ENCODE measurements at places on chromosomes 4 and X.

GRCh38 chrX:137363559-137363958 lies 202.4 kb upstream of the ZIC3 start:
- no peak for DNase-seq

DNA sequence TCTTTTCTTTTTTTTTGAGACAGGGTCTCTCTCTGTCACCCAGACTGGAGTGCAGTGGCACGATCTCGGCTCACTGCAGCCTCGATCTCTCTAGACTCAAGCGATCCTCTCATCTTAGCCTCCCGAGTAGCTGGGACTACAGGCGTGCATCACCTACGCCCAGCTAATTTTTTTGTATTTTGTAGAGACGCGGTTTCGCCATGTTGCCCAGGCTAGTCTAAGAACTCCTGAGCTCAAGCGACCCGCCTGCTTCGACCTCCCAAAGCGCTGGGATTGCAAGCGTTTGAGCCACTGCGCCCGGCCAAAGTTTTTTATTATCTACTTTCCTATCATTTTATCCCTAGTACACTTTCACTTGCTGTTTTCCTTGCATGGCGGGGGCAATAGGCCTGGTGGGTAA lies 1.4 kb downstream of the UBA6 start:
- DNase-seq, result no peak

DNA sequence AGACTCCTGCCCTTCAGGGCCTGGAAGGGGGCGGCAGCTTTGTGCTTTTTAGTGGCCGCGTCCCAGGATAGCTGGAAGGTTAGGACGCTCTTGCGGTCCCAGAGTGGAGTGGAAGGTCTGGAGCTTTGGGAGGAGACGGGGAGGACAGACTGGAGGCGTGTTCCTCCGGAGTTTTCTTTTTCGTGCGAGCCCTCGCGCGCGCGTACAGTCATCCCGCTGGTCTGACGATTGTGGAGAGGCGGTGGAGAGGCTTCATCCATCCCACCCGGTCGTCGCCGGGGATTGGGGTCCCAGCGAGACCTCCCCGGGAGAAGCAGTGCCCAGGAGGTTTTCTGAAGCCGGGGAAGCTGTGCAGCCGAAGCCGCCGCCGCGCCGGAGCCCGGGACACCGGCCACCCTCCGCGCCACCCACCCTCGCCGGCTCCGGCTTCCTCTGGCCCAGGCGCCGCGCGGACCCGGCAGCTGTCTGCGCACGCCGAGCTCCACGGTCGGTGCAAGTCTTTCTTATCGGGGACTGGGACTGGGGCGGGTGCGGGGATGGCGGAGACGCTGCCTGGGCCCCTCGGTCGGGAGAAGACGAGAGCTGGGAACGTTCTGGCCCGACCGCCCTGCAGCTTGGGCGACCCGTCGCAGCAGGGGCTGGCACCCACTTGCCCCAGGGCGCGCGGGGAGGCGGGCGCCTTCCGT lies at the start of gene EDNRA:
TSS of gene EDNRA (plus strand) at position 207 of the 686 bp plus-strand sequence. CDS start 4,585 bp downstream, outside the sequence.
- DNase-seq, result peak; percentile 48

GRCh38 chr4:99518601-99519295 lies 7.9 kb downstream of the C4orf17 start:
- DNase-seq, result no peak

DNA sequence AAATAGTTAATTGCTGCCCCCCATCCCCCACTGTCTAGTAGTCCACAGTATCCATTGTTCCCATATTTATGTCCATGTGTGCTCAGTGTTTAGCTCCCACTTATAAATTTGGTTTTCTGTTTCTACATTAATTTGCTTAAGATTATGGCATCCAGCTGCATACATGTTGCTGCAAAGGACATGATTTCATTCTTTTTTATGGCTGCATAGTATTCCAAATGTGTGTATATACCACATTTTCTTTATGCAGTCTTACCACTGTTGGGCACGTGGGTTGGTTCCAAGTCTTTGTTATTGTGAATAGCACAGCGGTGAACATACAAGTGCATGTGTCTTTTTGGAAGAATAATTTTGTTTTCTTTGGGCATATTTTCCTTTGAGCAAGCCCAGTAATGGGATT lies 113.0 kb upstream of the LNX1 start:
- no peak for DNase-seq

DNA sequence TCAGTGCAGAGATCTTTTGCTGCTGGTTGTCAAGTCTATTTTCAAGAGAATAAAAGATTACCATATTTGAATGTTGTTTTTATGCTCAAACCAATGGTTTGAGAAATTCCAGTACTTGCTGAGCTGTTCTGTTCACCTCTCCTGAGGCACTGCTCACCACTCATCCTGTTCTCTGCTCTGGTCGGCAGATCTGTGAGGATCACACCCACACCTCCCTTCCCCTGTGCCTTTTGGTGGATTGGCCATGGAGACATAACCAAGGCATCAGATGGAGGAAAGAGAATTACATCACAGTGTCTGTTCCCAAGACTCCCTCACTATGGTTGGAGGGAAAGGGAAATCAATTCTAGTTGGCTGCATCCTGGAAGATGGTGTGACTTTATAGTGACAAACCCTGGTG lies 391.6 kb downstream of the ARHGAP24 start:
- DNase-seq, result no peak

- DNase-seq, result peak; percentile 29
Observed at GRCh38 chr4:107519053-107519452, 201.0 kb downstream of the PAPSS1 start.

DNA sequence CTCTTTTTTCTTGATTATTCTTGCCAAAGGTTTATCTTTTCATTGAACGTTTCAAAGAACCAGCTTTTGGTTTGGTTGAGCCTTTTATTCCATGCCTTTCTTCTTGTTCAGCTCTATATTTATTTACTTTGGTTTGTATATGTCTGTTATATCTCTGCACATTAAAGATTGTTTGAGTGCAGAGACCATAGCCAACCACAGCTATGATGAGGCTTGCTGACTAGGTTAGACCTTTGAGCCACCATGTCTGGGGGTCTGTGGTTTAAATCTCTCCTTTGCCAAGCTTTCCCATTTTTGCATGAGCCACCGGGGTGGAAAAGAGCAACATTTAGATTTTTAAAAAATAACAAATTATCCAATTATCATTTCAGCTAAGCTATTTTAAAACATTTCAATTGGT lies 96.1 kb downstream of the NHS start:
- DNase-seq, result no peak

GRCh38 chrX:66042307-66043077 lies 2.6 kb upstream of the VSIG4 start:
- DNase-seq, result no peak

GRCh38 chr4:53221832-53222480 lies 143.9 kb downstream of the SCFD2 start:
- no peak for DNase-seq

DNA sequence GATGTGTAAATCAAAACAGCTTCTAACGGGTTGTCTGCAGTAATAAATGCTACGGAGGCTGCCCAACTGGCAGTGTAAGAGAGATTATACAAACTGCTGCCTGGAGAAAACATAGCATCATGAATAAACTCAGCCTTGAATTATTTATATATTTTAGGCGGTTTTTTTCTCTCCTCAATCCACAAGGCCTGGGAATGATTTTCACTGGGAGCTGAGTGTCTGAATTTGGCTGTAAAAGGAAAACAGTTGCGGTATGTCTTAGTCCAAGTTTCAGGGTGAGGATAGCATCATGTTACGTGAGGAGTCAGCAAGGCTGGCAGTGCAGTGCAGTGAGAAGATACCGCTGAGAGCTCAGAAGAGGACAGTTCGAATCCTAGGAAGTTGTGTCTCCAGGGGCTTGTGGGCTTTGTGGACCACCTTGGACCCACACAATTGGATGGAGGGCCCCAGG lies 291.5 kb upstream of the BOD1L1 start:
- no peak for DNase-seq

GRCh38 chr4:114615435-114615834 lies 16.8 kb downstream of the UGT8 start:
- no peak for DNase-seq

DNA sequence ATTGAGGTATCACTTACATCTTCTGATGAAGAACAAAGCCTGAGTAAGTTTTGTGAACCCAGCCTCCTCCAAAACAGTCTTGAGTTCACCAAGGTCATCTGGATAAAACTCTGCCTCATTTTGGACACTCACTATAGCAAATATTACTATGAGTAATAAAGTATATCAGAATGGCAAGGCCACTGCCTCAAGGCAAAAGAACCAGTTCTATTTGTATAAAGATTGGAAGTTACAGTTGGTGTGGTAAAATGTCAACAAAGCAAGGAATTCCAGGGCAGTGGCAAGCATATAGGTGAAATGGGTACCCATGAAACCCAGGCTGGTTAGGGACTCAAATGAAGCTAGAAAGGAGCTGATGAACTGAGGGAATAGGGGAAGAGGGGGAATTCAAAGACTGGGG lies 2.4 kb upstream of the ARHGEF6 start:
- DNase-seq, result no peak

- peak; percentile 84 for DNase-seq
Observed at GRCh38 chr4:985123-985830, 1.6 kb upstream of the IDUA start.

DNA sequence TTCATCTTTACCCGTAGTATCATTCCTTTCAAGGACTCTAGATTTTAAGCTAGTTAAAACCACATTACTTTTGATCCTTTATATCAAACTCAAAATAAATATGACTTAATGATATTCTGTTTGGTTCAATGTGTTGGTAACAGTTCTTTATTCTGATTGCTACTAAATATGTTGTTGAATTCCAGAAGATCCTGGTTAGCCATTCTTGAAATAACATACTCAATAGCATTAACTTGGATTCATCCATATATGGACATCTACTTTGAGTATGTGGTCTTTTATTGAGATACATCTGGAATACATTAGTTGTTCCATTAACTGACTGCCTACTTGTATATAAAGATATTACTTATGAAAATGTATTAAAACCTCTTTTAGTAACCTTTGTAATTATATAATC lies 27.5 kb upstream of the PCDH18 start:
- no peak for DNase-seq

- DNase-seq, result no peak
Observed at GRCh38 chrX:30830326-30830943, 58.6 kb downstream of the TAB3 start.

DNA sequence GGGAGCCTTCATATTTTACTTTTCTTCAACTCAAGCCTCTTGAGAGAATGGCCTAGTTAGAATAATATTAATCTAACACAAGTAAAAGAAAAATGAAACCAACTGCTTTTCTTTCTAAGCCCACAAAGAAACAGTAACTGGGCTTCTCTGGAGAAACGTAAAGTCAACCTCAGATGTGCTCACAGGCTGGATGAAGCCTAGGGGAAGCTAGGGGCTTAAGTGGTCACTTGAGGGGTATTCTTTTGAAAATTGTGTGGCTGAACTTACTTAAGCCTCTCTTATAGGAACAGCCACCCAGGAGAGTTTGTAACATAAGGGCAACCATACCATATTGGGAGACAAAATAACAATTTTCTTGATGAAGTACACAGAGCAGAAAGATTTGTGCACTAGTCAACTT lies 279.0 kb downstream of the SPRY1 start:
- no peak for DNase-seq

- no peak for DNase-seq
Observed at GRCh38 chrX:142671036-142671435, 354.7 kb upstream of the SPANXN4 start.

DNA sequence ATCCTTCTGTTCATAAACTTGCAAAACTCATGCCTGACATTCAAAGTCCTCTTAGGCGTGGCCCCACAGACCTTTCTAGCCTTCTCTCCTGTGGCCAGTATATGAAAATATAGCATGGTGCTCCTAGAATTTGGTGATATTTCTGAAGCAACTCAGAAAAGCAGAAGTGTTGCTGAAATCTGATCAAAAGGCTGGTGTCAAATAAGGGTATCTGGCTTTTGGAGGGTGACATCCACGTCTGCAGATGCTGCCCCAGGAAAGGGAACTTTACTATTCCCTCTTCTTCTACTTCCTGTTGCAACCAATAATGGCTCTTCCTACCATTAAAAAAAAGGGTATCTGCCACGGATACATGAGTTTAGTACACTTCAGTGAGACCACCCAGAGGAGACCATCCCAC lies 83.9 kb upstream of the RPS6KA3 start:
- no peak for DNase-seq

GRCh38 chrX:387729-388128 lies 1.0 kb upstream of the PPP2R3B start:
- DNase-seq, result no peak

GRCh38 chrX:79259073-79259689 lies 108.0 kb downstream of the ITM2A start:
- no peak for DNase-seq

DNA sequence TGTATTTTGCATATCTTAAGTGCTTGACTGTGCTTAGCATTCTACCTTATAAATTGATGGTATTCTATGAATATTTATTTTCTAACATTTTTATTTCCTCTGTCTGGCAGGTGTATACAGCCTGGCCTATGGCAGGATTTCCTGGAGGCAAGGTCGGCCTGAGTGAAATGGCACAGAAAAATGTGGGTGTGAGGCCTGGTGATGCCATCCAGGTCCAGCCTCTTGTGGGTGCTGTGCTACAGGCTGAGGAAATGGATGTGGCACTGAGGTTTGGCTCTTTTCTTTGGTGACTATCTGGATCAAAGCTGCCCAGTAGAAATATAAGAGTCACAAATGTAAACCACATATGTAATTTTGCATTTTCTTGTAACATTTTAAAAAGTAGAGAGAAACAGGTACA lies 6.5 kb upstream of the NUDT6 start:
- DNase-seq, result no peak

DNA sequence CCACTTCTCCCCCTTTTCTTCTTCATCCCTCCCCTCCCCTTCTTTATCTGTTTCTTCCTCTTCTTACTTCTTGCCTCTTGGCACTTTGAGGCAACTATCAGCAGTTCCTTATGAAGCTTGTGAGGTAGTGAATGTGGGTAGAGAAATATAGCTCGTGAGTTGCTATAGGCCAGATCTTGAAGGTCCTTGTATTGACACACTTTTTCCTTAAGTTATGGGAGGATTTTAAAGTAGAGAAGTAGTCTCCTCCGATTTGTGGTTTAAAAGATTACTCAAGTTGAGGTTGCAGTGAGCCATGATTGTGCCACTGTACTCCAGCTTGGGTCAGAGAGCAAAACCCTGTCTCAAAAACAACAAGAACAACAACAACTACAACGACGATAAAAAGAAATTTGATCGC lies 3.4 kb upstream of the RRAGB start:
- DNase-seq, result no peak

DNA sequence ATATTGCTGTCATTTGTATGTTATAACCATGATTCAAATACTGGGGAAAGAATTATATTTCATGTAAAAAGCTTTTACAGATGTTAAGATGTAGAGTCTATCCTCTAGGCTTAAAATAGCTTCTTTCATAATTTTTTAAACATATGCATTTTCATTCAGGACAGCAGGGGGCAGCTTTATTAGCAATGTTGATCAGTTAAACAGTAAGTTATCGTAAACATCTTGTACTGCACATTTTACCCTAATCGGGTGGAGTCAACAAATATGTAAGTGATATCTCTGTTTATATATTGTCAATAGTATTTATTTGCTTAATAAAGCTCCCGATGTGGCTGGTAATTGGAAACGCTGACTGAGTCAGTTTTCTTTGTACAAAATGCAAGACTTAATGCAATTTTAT lies 142.5 kb upstream of the MED14 start:
- DNase-seq, result no peak

All from WTC11 (cell line).